Activated CD4-positive, CD25-positive, alpha-beta regulatory T cell treated with anti-CD3 and anti-CD28 coated beads, Interleukin-2, amount 50 U/mL, for 72 hours (primary cell): ENCODE measurements at places on chromosomes 7 and 10.

GRCh38 chr10:100025576-100025975, 15.8 kb upstream of the DNMBP start:
- no peak for DNase-seq

GRCh38 chr10:32210306-32211045, 136.5 kb downstream of the EPC1 start:
- DNase-seq: no peak

DNA sequence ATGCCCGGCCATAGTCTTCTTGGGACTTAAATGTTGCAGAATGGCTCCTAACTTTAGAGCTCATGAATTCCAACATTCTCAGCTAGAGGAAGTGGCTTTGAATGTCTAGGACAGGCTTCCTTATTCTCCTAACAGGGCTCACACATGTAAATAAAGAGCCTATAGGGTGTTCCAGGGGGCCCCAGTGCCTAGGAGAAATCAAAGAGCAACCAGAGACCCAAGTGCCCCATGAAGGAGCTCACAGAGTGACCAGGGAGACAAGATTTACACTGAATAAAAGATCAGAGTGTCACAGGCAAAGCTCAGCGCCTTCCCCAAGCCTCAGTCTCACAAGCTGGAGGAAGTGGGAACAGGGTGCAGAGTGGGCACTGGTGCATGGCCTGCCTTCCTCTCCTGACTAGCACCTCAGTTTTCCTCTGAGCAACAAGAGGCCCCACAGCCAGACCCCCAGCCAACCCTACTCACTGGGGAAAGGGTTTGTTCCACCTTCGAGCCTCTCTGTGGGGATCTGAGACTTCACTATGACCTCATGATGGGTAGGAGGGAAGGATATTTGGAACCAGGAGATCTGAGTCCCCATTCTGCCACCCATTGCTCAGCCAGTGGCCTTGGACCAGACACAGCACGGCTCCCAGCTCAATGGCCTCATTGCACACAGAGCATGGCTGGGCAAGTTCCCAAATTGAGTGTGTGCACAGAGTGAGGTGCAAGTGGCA, 16.0 kb downstream of the TMEM273 start:
- no peak for DNase-seq

- no peak for DNase-seq
These were observed 13.2 kb downstream of the WDR91 start for GRCh38 chr7:135197906-135198655.

GRCh38 chr10:64762861-64763260, 1241.7 kb downstream of the REEP3 start:
- DNase-seq: no peak

DNA sequence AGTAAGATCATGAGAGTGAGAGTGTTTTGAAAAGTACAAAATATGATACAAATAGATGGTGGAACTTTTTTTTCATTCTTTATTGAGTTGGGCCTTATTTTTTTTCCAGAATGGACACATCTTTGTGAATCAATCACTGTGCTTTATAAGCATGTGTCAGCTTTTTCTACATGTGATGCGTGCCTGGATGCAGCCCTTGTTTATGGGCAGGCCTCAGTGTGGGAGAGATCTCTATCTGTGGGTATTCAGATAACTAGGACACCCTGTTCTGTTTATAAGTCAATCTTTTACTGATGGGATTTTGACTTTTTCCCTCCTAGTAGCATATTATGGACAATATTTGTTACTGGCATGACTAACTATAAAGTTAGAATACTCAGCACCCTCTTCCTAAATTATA, 42.9 kb upstream of the IKZF1 start:
- no peak for DNase-seq

DNA sequence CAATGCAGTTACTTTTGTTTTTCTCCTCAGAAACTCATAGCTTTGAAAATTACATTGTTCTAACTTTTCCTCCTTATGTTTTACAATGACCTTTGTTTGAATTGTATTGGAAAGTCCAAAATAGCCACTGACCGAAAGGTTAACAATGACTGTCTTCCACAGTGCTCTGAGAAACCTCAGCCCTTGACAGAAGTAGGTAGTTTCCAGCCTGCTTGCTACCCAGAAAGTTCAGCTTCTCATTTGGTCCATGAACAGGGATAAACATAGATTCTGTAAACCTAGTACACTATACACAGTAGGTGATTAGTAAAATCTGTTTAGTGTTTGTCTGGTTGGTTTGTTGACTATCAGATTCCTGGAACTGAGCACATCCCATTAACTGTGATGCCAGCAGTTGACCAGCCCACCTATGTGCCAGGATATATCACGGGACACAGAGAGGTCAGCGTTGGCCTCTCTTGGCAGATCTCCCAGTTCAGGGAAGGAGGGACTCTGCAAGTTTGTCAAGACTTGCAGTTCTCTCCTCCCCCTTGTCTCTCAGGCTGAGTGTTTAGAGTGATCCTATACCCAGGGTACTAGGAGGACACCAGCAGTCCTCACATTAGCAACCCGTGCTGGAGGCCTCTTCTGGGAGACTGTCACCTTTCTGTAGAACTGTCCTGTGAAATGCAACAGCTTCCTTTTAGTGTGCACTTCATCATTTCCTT, 297.6 kb downstream of the ARHGAP12 start:
- DNase-seq: no peak

GRCh38 chr10:70982443-70982842, 94.1 kb upstream of the PCBD1 start:
- DNase-seq: no peak

GRCh38 chr7:36216063-36216684, 63.1 kb downstream of the EEPD1 start:
- no peak for DNase-seq

GRCh38 chr7:128121711-128122530, 90.7 kb upstream of the LRRC4 start:
- DNase-seq: no peak

GRCh38 chr7:29087840-29088170, 58.5 kb downstream of the CPVL start:
- no peak for DNase-seq

- DNase-seq: no peak
These were observed 38.7 kb downstream of the INSYN2A start for GRCh38 chr10:127157506-127158200.

- peak; percentile 46 for DNase-seq
These were observed 92.7 kb upstream of the GPR26 start for GRCh38 chr10:123573236-123574108.

DNA sequence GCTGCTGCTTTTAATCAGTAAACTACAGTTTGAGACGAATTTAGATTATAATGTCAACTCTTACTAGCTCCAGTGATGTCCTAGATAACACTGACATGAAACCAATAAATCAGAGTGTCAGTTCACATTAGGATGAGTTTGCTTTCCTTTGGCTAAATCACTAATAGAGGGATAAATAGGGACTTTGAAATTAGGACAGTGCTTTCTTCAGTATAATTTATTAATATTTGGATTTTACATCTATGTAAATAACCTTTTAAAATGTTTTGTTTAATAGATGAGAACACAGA, 55.6 kb downstream of the C1GALT1 start:
- DNase-seq: no peak

GRCh38 chr10:4868357-4868657, 42.3 kb downstream of the AKR1E2 start:
- no peak for DNase-seq

DNA sequence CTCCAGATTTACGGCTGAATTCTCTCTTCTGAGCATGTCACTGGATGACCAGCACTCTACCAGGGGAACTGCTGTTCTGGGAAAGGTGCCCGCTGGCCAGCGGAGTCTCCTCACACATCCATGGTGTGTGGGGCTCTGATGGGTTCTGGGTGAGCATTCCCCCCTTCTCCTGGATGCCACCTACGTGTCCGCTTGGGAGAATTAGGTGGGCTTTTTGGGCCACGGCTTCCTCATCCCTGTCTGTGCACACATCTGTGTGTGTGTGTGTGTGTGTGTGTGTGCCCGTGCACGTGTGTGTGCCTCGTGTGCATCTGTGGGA, 163.0 kb downstream of the DNAJB6 start:
- DNase-seq: peak; percentile 21

GRCh38 chr7:40489844-40490602, 355.2 kb downstream of the SUGCT start:
- no peak for DNase-seq

GRCh38 chr10:70588859-70589570, 13.5 kb downstream of the PRF1 start:
- no peak for DNase-seq

DNA sequence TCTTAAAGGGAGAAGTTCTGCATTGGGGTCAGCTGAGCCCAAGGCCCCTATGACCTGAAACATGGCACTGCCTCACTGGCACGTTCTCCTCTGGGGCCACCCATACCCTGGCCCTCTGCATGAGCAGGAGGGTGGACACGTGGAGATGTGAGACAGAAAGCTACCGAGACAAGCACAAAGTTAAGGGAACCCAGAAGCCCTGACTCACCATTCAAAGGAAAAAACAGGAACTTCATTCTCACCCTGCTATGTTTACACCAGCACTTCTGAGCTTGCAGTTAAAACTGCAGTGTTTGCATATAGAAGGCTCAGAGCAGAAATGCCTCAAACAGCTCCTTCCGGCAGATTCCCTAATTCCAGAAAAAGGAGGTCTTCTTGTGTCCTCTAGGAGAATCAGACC, 41.7 kb downstream of the DENND11 start:
- DNase-seq: no peak

GRCh38 chr7:14931511-14932215, 29.1 kb upstream of the DGKB start:
- DNase-seq: no peak

- DNase-seq: no peak
These were observed 228.8 kb downstream of the GATA3 start for GRCh38 chr10:8283166-8283905.

- no peak for DNase-seq
These were observed 102.4 kb upstream of the VWC2 start for GRCh38 chr7:49670991-49671390.

- no peak for DNase-seq
These were observed 35.2 kb upstream of the NANOS1 start for GRCh38 chr10:118994321-118994720.

GRCh38 chr10:60187691-60188090, 202.0 kb downstream of the ANK3 start:
- DNase-seq: no peak

- no peak for DNase-seq
These were observed 37.4 kb downstream of the RGS10 start for GRCh38 chr10:119505131-119505551.

- DNase-seq: no peak
These were observed 34.8 kb upstream of the ORC5 start for GRCh38 chr7:104242638-104243037.

DNA sequence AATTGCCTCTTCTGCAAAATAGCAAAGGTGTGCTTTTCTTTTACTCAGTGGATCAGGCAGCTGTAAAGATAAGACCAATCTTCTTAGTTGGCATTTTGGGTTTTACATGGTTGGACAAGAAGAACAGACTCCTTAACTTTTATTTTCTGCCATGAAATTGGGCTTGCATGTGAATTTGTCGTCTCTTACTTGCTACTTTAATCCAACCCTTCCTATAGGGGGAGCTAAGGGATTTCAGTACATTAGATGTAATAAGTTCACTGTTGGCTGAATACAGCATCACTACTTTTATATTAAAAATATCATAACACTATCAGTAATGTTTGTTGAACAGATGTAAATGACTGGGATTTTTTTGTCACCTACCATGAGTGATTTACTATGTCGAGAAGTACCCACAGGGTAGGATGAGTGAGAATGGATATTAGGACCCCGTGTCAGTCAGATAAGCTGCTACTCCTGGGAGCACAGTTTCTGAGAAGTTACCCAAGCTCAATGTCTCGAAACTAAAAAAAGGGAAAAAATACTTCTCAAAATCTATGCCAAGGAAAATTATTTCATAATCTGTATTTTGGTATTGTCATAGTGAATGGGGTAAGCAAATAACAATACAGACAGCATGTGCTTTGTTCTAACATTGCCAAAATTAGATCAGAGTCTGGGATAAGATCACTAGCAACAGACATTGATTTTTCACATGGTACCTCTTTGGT, 127.4 kb upstream of the AGR3 start:
- DNase-seq: no peak

GRCh38 chr7:28706584-28706983, 251.5 kb downstream of the TRIL start:
- no peak for DNase-seq

GRCh38 chr10:34480345-34480744, 334.8 kb downstream of the PARD3 start:
- DNase-seq: no peak

- DNase-seq: no peak
These were observed 69.4 kb downstream of the CCSER2 start for GRCh38 chr10:84397735-84398144.

GRCh38 chr10:43867667-43868565, 219.2 kb upstream of the ZNF32 start:
- DNase-seq: no peak

DNA sequence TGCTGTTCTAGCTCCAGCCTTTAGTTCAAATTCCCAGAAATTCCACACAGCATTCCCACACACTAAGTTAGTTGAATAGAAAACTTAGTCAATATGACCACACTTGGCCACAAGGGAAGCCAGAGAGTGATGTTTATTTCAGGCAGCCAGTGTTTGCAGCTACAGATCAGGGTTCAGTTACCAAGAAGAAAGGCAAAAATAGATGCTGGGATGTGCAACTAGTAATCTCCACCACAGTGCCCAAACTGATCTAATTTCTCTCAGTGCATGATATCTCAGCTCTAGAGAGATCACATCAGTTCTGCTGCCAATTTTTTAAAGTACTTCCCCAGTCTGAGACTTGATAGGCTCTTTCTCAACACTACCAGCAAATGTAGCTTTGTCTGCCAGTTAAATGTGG, 17.6 kb downstream of the SLF2 start:
- DNase-seq: no peak

DNA sequence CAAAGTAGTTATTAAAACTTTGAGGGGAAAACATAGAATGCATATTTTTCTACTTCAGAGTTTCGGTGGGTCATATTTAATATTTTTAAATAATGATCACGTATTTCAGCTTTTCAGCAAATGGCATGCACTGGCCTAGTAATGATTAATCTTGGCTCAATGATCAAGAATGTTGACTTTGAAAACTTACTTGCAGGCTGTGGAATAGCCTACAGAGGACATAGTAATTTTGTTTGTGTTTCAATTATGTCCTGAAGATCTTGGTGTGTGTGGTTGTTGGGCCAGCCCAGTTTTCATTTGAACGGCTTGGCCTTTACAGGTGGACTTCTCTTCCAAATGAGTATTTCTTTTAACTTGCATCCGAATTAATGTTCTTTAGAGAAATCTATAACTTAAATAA, 35.1 kb downstream of the ADD3 start:
- DNase-seq: no peak

DNA sequence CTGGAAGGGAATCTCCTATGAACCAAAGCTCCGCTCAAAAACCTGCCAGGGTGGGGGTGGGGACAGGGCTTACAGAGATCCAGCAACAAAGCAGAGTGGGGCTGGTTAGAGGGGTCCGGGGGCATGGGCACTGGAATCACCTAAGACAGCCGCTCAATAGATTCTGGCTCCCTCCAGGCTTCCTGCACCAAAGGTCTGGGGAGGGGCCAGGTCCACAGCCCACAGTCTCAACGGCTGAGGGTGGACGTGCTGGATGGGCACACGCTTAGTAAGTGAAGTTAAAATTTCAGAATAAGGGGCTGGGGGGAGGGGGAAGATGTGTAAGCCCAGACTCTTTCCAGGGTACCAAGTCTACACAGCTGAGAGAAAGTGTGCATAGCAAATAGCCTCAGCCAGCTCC, 31.1 kb downstream of the PYROXD2 start:
- DNase-seq: no peak

GRCh38 chr10:60299961-60300883, 89.5 kb downstream of the ANK3 start:
- no peak for DNase-seq

GRCh38 chr7:17564678-17565212, 266.3 kb downstream of the AHR start:
- DNase-seq: no peak
